Hindlimb muscle (tissue), 1 donor: ENCODE measurements at places on chromosomes 3 and 15. TPM values are rescaled to one million over a fixed set of nuclear protein-coding genes. Genes with fewer than 3 reads are reported as not detected.

DNA sequence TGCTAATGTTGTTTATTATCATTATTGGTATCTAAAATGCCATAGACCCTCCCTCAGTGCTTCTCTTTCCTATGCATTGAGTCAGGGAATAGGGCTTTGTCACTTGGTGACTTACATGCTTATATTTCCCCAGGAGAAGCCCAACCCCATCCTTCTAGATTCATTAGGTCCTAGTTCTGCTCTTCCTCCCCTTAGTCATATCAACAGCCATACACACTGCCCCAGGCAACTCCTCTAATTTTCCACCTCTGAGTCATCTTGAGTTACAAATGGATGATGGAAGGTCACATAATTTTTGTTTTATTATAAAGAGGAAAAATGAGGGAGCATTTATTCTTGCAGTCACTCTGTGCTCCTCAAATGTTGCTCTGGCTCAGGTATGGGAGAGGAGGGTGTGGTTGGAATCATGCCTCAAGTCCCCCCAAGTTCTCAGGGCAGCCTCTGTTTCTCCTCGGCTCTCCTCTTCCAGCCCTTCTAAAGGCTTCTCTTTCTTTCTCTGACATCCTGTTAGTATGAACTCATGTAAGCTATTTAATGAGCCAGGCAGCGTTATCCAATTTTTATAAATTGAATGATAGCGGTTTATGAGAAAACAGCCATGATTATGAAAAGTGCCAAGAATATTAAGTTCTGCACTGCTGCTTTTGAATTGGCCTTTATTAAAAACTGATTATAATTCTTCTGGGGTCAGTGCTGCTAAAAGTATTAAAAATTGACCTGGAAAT lies 45.6 kb upstream of the FSTL1 start:
- DNase-seq, result no peak

DNA sequence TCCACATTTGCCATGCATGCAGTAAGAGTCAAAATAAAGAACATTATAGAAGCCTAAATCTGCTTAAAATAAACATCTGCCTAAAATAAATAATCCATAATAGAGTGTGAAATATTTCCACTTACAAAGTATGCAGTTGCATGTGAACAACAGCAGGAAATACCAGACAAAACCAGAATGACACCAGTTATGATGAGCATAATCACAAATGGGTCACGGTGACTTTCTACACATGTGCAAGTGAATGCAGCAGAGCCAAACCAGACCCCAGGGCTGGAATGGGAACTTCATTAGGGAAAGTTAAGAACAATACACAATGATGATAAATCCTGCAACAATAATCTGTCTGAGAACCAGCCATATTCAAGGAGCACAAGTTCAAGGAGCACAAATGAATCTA lies 615.5 kb downstream of the ROBO2 start:
- DNase-seq, result no peak

DNA sequence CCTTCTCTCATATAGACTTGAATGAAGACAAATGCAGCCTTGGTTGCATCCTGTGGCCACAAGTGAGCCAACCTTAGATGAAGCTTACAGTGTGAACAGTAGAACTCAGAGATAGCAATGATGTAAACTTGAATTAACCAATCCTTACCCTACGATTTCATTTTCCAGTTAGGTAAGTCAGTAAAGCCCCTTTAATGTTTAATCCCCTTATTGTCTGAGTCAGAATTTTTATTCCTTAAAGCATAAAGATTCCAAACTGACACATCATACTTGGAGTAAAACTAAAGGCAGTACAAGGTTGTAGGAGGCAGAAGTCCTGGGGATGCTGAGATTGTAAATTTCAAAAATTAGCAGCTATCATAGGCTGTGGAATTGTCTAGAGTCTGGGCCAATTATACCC lies 507.8 kb upstream of the DPH6 start:
- DNase-seq, result no peak

GRCh38 chr15:78390826-78391225 lies 47.2 kb upstream of the IREB2 start:
- DNase-seq, result no peak

DNA sequence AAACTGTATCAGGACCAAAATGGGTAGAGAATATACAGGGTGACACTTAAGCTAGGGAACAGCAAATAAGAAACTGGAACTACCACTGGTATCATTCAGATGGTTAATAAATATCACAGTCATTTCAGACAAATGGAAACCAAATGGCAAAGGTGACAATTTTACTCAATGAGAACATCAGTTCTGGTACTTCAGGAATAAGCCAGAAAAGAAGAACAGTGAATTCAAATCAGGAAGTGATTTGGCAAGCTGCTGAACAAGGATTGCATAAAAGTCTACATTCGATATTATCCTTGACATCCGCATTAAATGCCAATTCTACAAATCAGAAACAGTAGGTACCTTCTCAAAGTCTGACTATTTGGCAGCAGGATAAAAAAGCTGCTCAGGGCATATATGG lies 23.5 kb upstream of the STIMATE start:
- no peak for DNase-seq

- DNase-seq, result no peak
Observed at GRCh38 chr15:26712335-26712734, 60.5 kb downstream of the GABRB3 start.

- no peak for DNase-seq
Observed at GRCh38 chr3:55662683-55663082, 175.6 kb upstream of the WNT5A start.

GRCh38 chr15:35911052-35911777 lies 365.2 kb upstream of the DPH6 start:
- DNase-seq, result peak; percentile 13

DNA sequence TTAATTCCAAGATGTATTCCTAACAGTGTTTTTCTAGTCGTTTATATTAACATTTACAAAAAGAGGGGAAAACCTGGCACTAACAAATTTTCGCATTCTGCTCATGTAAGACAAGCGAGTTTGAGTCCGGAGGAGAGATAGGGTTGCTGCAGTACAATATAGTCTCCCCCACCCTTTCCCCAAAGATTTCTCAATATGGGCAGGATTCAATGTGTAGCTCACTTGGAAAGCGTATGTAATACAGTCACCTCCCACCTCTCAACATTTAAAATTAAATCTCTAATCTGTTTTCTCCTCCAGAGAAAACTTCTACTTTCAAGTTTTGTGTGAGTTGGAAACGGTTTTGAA lies 57.9 kb downstream of the CMSS1 start:
- peak; percentile 81 for DNase-seq

GRCh38 chr3:10137178-10137577 lies 4.4 kb upstream of the VHL start:
- no peak for DNase-seq

GRCh38 chr3:43996379-43997301 lies 245.0 kb upstream of the TOPAZ1 start:
- DNase-seq, result no peak

DNA sequence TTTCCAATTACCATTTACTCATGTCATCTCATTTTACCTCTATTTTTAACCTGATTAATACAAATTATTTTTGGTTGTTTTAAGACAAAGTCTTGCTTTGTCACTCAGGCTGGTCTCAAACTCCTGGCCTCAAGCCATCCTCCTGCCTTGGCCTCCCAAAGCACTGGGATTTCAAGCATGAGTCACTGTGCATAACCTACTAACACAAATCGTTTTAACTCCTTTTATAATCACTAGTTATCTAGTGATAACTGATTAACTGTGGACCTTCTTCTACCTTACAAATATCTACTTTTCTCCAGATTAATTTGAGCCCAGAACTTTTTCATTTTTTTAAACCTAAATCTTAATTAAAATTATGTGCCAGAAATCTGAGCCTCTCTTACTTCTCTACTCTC lies 4.6 kb downstream of the ATP13A3 start:
- DNase-seq, result no peak

- DNase-seq, result no peak
Observed at GRCh38 chr15:69699096-69699495, 246.5 kb downstream of the RPLP1 start.

DNA sequence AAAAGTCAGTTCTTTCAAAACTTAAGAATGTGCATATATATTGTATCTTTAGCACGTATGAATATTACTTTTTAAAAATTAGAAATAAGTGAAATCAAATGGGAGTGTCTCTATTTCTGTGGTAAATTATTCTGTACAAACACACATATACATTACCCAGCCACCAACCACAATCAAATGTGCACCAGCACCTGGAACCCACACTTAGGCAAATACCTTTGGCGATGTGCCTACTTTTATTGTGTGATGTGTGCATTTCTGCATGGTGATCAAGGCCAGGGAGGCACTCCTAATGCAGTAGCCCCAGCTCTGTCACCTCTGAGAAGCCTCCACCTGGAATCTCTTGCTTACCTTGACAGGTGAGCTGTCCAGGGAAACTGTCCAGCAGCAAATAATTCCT lies 76.9 kb downstream of the PIK3R4 start:
- DNase-seq, result no peak

GRCh38 chr15:58425185-58425584 lies 6.6 kb upstream of the LIPC start:
- no peak for DNase-seq

DNA sequence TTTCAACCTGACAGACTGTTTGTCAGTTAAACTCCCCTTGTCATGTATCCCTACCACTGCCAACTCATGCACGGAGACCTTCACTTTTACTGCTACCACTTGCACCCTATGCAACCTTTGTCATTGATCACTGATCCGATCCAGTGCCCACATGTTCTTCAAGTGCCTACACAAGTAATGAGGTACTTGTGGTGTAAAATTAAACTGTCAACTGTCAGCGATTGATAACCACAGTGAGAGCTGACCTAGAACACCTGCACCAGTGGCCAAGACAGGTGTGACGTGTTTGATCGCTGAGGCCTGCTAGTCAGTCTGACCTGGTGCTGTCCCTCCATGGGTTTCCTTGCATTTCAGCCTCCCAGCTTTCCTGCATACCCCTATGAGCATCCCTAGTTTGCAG lies 55.6 kb downstream of the MECOM start:
- no peak for DNase-seq

DNA sequence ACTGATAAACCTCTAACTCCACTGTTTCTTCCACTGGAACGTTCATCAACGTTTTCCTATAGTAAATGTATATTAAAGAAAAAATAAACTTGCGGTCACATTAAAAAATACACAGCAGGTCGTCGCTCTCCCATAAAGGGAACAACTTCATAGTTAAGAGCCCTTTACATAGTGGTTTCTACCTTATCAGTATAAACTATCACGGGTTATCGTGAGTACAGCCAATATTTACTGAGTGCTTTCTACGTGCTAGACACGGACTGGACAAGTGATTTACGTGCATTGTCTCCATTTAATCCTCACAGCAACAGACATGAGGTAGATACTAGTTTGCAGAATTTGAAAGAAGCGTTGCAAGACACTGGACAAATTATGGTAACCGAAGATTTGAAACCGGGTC lies 964 bp upstream of the TASOR start:
- no peak for DNase-seq

GRCh38 chr3:47799733-47800132 lies 3.2 kb upstream of the DHX30 start:
- DNase-seq, result no peak

DNA sequence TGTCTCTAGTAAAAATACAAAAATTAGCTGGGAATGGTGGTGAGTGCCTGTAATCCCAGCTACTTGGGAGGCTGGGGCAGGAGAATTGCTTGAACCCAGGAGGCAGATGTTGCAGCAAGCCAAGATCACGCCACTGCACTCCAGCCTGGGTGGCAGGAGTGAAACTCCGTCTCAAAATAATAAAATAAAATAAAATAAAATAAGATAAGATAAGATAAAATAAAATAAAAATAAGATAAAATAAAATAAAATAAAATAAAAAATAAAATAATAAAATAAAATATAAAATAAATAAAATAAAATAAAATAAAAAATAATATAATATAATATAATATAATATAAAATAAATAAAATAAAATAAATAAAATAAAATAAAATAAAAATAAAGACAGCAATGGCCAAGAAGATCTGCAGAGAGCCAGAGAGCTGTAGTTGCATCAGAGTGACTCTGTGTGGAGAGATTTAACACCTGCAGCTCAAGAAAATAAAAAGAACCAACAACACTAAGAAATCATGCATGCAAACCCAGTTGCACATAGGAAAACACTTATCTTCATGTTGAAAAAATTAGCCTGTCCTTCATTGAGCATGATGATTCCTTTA lies 25.9 kb downstream of the LIPH start:
- no peak for DNase-seq

DNA sequence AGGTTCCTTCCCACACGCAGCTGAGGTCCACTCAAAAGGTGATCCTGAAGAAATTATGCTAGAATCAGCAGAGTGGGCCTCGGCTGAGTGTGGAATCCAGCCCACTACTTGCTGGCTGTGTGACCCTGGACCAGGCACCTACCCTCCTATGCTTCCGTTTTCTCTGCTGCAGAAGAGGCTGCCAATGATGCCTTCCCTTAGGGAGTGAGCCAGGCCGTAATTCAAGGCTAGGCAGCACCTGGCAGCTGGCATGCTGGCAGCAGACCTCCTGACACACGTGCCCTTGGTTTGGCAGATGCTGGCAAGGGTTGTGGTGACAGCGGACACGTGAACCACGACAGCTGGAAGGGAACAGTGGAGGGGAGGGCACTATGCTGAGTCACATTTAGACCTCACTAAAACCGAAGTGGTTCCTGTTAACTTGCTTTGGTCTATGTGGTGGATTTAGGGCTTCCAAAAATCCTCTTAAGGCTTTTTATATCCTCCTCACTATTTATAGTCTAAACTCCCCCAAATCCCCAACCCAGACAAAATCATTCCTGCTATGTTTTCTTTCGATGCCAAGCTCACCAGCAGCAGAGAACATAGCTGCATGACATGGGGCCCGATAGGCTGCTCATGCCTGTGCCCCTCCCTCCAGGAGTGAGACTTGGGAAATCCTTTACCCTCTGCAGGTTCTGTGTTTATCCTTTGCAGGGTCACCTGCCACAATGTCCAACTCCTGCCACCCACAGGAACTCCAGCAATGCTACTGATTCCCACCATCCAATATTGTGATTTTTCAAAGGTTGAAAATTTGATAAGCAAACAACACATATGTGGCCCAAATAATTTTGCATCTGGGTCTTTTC lies 10.6 kb upstream of the PCSK6 start:
- DNase-seq, result peak; percentile 57

- DNase-seq, result no peak
Observed at GRCh38 chr15:70412794-70413193, 315.1 kb upstream of the TLE3 start.

DNA sequence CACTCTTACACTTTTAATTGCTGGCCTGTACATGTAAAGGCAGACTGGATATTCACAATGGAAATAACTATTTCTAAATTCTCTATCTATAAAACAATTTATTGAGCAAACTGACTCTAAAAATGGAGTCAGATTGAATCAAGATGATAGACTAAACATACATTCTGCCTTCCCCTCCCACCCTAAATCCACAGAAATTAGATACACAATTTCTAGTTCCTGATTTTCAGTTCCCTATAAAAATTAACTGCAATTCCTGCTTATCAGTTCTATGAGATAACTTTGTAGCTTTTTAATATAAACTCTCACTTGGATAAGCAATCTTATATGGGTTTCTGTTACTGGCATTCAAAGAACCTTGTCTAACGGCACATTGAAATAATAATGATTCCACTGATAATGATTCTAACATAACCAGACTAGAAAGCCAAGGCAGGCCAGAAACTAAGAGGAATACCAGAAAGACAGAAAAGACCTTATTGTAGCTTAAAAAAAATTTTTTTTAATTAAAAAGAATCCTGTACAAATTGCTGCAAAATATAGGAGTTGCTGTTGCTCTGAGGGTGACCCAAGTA lies 33.1 kb downstream of the TBC1D5 start:
- peak; percentile 4 for DNase-seq

THSD4 gene
- polyA plus RNA-seq, result 17.5 TPM

ITIH1 gene
- 0.13 TPM for polyA plus RNA-seq

FRMD4B gene
- 16.1 TPM for polyA plus RNA-seq

ECE2 gene
- not detected for polyA plus RNA-seq

RYK gene
- 52.3 TPM for polyA plus RNA-seq

GPR160 gene
- polyA plus RNA-seq, result 1.8 TPM

HIGD2B gene
- polyA plus RNA-seq, result not detected

ARGFX gene
- polyA plus RNA-seq, result not detected

CLDN11 gene
- 1.7 TPM for polyA plus RNA-seq
